ENCODE measurements at places on chromosomes 6 and 20. TPM values are rescaled to one million over a fixed set of nuclear protein-coding genes. Genes with fewer than 3 reads are reported as not detected.

GRCh38 chr20:44288252-44288651, 22.8 kb downstream of the FITM2 start:
- peaks cover 2% of the 10 kb centered on the region for H3K36me3 ChIP-seq
- H3K27me3 ChIP-seq, result no peaks in the 10 kb centered on the region
- no peak overlapping the region for H3K4me3 ChIP-seq
- no peaks in the 10 kb centered on the region for H3K4me1 ChIP-seq
- DNase-seq, result peak; percentile 22
- no peak overlapping the region for H3K27ac ChIP-seq

DNA sequence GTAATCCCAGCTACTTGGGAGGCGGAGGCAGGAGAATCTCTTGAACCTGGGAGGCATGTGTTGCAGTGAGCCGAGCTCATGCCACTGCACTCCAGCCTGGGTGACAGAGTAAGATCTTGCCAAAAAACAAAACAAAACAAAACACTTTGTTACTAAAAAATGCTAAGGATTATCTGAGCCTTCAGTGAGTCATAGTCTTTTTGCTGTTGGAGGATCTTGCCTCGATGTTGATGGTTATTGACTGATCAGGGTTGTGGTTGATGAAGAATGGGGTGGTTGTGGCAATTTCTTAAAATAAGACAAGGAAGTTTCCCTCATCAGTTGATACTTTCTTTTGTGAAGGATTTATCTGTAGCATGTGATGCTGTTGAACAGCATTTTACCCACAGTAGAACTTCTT, 196.8 kb upstream of the HDDC2 start:
- no peaks in the 10 kb centered on the region for H3K36me3 ChIP-seq
- H3K27ac ChIP-seq, result no peak overlapping the region
- DNase-seq, result no peak

GRCh38 chr6:3014675-3015066, 15.0 kb downstream of the NQO2 start:
- DNase-seq, result no peak
- no peaks in the 10 kb centered on the region for H3K27me3 ChIP-seq
- no peak overlapping the region for H3K27ac ChIP-seq
- H3K4me1 ChIP-seq, result peaks cover 4% of the 10 kb centered on the region
- H3K36me3 ChIP-seq, result peaks cover 42% of the 10 kb centered on the region

DNA sequence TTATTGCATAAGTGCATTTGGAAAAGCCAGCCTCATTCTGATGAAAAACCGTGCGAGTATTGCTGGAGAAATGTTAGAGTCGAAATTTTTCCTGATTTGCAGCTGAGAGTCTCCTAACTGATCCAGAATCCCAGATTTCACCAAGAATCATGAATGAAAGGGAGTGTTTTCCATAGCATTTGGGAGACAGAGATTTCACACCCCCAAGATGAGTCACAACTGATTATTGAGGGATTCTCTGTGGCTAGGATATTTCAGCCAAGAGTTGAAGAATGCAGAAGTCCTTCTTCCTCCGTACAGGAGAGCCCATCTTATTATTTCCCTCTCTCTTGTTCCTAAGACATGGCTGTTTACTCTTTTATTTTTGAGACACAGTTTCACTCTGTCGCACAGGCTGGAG, 82.2 kb upstream of the SALL4 start:
- no peaks in the 10 kb centered on the region for H3K27me3 ChIP-seq
- no peaks in the 10 kb centered on the region for H3K36me3 ChIP-seq
- no peaks in the 10 kb centered on the region for H3K4me1 ChIP-seq
- H3K4me3 ChIP-seq, result no peak overlapping the region

GRCh38 chr20:58583586-58583985, 67.5 kb upstream of the STX16 start:
- H3K4me3 ChIP-seq, result no peak overlapping the region
- no peaks in the 10 kb centered on the region for H3K36me3 ChIP-seq
- H3K27ac ChIP-seq, result no peak overlapping the region
- no peak for DNase-seq
- H3K27me3 ChIP-seq, result no peaks in the 10 kb centered on the region

The KHDC1L gene
- not detected for polyA plus RNA-seq

DNA sequence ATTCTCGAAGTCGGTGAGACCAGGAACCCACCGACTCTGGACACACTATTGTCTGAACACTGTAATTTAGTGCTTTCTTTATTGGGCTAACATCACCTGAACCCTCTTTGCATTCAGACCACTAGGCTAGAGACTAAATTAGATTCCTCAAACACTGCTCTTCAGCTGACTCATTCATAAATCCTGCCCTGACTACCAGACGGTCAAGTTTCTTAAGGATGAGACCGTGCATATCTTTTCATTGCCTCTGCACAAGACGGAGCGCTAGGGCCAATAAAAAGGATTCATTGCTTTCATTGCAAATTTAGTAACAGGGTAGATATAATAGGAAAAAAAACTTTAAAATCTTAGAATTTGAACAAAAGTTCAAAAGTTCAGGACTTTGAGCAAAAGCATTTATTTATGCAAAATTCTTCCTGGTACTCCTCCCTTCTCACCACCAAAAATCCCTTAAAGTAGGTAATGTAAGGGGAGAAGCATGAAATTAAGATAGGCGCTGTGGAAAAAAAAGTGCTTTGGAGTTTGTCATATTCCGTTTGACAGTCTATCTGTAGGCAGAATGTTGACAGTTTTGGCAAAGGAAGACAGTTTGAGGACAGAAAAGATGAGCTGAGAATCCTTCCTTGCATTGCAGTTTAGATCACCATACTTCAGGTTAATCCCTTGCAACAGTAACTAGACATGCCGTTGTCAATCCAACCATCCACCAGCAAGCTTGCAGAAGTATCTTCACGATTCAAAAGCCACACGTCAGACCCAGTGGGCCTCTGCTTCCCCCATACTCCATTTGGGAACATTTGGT, 328.6 kb upstream of the JARID2 start:
- H3K36me3 ChIP-seq, result no peaks in the 10 kb centered on the region
- no peaks in the 10 kb centered on the region for H3K4me1 ChIP-seq
- H3K27ac ChIP-seq, result no peak overlapping the region
- H3K4me3 ChIP-seq, result no peak overlapping the region
- H3K27me3 ChIP-seq, result no peaks in the 10 kb centered on the region

DNA sequence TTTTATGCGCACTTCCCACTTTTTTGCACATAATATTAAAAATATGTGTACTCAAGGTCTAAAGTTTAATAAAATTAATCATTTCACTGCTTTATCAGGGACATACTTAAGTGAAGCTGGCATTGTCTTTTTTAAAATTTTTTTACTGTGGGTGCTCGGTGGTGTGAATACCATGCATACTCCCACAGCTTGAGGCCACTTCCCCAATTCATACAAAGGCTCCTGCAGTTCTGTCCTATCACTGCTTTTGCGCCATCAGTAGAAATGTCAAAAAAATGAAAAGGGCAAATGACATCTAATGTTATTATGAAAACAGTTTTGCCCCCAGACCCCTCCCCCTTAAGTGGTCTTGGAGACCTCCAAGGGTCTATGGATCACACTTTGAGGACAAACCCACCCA, 464.1 kb upstream of the ARID1B start:
- DNase-seq, result no peak
- H3K4me3 ChIP-seq, result no peak overlapping the region
- no peaks in the 10 kb centered on the region for H3K4me1 ChIP-seq
- no peaks in the 10 kb centered on the region for H3K36me3 ChIP-seq

- no peak overlapping the region for H3K4me3 ChIP-seq
- DNase-seq, result no peak
- H3K27me3 ChIP-seq, result no peaks in the 10 kb centered on the region
- no peaks in the 10 kb centered on the region for H3K36me3 ChIP-seq
- no peak overlapping the region for H3K27ac ChIP-seq
These were observed 285.8 kb upstream of the TBX18 start for GRCh38 chr6:85050149-85050548.

GRCh38 chr6:83068616-83069015, 1.1 kb downstream of the DOP1A start:
- peak overlapping the region; percentile 86 for H3K4me3 ChIP-seq
- DNase-seq, result no peak
- H3K27me3 ChIP-seq, result no peaks in the 10 kb centered on the region

DNA sequence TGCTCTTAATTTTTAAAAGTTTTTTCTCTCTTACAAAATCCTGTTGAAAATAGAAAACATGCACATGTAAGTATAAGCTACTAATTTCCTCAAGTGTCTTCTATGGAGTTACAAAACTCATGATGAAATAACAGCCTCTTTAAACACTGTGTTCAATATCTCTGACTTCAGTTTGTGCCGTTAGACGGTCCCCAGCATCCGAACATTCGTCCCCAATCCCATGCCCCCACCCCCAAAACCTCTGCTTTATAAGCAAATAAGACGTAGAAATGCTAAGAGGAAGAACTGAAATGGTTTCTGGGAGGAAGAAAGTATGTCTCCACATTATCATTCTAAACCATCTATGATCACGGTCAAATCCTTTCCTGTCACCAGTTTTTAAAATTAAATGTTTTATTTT, 31.7 kb upstream of the MYB start:
- H3K4me3 ChIP-seq, result no peak overlapping the region
- no peak for DNase-seq
- H3K27ac ChIP-seq, result no peak overlapping the region
- H3K27me3 ChIP-seq, result no peaks in the 10 kb centered on the region
- peaks cover 10% of the 10 kb centered on the region for H3K4me1 ChIP-seq
- no peaks in the 10 kb centered on the region for H3K36me3 ChIP-seq

- no peaks in the 10 kb centered on the region for H3K27me3 ChIP-seq
- H3K27ac ChIP-seq, result no peak overlapping the region
- DNase-seq, result no peak
- H3K36me3 ChIP-seq, result peaks cover 93% of the 10 kb centered on the region
- no peaks in the 10 kb centered on the region for H3K4me1 ChIP-seq
These were observed 136.9 kb downstream of the PREX1 start for GRCh38 chr20:48690888-48691287.

DNA sequence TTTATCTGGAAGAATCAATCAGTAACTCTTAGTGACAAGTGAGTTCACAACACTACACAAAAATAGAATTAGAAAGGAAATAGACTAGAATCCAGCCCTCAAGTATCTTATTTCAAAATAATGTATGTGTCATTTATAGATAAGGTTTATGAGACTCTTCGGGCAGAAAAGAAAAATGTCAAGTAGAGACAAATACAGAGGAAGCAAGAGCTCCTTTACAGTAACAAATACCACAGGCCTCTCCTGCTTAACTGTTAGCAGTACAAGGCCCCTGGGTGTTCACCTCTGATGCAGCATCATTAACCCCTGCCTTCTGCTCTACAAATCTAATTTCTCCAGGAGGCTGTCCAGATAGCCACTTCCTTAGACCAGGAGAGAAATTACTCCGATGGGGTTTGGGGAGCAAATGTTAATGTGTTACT, 76.7 kb downstream of the UBE3D start:
- no peaks in the 10 kb centered on the region for H3K4me1 ChIP-seq
- H3K4me3 ChIP-seq, result no peak overlapping the region
- H3K27me3 ChIP-seq, result no peaks in the 10 kb centered on the region
- no peak overlapping the region for H3K27ac ChIP-seq
- no peak for DNase-seq

The TUBB2B gene
- polyA plus RNA-seq, result 0.09 TPM

The ISM1 gene
- 2.4 TPM for polyA plus RNA-seq

The LST1 gene
- 8.0 TPM for polyA plus RNA-seq

GRCh38 chr6:40116832-40117231, 182.6 kb upstream of the MOCS1 start:
- no peaks in the 10 kb centered on the region for H3K36me3 ChIP-seq
- DNase-seq, result no peak
- no peak overlapping the region for H3K4me3 ChIP-seq
- no peaks in the 10 kb centered on the region for H3K27me3 ChIP-seq

GRCh38 chr20:10497283-10497682, 62.2 kb downstream of the SLX4IP start:
- no peak for DNase-seq
- H3K27ac ChIP-seq, result no peak overlapping the region
- H3K27me3 ChIP-seq, result no peaks in the 10 kb centered on the region

DNA sequence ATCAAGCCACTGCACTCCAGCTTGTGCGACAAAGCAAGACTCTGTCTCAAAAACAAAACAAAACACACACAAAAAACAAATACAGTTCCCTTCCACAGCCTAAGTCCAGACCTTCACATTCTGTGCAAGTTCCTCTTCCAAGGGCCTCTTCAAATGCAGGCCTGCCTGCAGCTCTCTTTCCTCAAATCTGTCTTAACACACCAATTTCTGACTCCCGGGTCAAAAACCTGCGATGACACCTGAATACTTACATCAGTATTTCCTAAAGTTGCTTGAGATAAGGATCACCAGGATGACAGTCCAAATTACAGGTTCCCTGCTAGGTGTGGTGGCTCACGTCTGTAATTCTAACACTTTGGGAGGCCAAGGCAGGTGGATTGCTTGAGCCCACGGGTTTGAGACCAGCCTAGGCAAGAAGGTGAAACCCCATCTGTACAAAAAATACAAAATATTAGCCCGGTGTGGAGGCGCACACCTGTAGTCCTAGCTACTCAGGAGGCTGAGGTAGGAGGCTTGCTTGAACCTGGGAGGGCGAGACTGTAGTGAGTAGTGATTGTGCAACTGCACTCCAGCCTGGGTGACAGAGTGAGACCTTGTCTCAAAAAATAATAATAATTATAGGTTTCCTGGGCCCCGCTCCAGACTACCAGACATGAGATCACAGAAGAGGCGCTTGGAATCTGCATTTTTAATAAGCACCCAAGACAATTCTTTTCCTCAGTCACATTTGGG, 8.8 kb upstream of the PARD6B start:
- H3K4me1 ChIP-seq, result no peaks in the 10 kb centered on the region
- H3K4me3 ChIP-seq, result no peak overlapping the region
- H3K27ac ChIP-seq, result no peak overlapping the region
- peaks cover 2% of the 10 kb centered on the region for H3K27me3 ChIP-seq
- no peak for DNase-seq
- no peaks in the 10 kb centered on the region for H3K36me3 ChIP-seq

DNA sequence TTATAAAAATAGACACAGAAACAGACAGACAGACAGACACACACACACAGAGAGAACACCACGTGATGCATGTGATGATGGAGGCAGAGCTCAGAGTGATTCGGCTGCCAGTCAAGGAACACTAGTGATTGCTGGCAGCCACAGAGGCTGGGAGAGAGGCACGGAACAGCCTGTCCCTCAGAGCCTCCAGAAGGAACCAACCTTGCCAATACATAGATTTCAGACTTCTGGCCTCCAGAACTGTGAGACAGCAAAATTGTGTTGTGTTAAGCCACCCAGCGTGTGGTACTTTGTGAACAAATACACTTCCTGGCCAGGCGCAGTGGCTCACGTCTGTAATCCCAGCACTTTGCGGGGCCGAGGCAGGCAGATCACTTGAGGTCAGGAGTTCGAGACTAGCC, 9.5 kb upstream of the PARD6B start:
- H3K4me1 ChIP-seq, result no peaks in the 10 kb centered on the region
- no peak overlapping the region for H3K27ac ChIP-seq
- H3K27me3 ChIP-seq, result peaks cover 2% of the 10 kb centered on the region
- no peak overlapping the region for H3K4me3 ChIP-seq
- no peak for DNase-seq

Measured in CD4-positive, CD25-positive, alpha-beta regulatory T cell (primary cell).